ENCODE measurements at places on chromosomes 4 and X.

GRCh38 chrX:1094566-1095333 is 117.7 kb downstream of the CRLF2 start:
- no peak for DNase-seq

DNA sequence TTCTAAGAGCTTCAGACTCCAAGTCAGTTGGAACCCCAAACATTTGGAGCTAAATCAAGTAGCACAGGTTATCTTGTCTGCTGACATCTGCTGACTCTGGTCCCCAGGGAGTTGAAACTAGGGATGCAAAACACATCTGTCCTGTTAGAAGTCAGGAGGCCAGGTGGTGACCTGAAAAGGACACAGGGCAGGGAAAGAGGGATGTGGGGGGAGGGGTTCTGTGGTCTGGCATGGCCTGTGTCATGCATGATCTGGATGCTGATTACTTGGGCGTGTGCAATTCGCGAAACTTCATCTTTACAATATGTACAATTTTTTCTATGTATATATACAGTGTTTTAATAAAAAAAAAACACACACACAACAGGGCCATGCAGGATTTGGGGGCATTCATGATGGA is 55.3 kb downstream of the FHDC1 start:
- no peak for DNase-seq

GRCh38 chrX:150873616-150874015 is 24.9 kb downstream of the CD99L2 start:
- no peak for DNase-seq

- no peak for DNase-seq
Measured at GRCh38 chrX:6131287-6131686, 97.4 kb downstream of the NLGN4X start.

- no peak for DNase-seq
Measured at GRCh38 chr4:147831551-147832171, 99.8 kb downstream of the ARHGAP10 start.

DNA sequence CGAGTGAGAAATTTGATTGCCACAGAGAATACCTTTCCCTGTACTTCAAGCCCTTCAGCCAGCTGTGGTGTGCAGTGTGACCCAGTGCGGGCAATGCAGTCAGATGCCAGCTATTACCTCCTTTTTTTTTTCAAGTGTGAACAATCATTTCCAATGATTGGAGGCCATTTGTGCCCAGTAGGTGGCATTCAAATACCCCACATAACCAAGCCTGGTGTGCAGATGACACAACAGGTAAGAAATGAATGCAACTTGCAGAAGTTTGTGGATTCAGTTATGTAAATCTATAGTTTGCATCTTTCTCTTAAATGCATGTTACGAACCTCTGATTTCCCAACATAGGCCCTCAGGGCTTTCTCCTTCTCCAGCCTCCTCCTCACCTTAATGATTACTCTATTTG is 98.0 kb downstream of the CLCN4 start:
- no peak for DNase-seq

DNA sequence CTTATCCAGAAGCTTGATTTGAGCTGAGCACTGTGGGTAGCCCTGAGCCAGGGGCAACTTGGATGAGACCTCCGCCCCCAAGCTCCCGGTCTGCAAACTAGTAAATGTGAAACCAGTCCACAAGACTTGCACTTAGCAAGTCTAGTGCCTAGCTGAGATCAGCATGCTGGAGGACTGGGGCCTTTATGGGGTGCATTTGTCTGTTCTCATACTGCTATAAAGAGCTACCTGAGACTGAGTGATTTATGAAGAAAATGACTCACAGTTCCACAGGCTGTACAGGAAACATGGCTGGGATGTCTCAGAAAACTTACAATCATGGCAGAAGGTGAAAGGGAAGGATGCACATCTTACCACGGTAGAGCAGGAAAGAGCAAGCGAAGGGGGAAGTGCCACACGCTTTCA is 42.1 kb upstream of the HOPX start:
- no peak for DNase-seq

All from stimulated activated CD8-positive, alpha-beta memory T cell treated with anti-CD3 and anti-CD28 coated beads, Interleukin-15, amount 100 ng/mL, for 24 hours (primary cell).